ENCODE measurements at places on chromosomes 13 and 19.

GRCh38 chr19:34560229-34560628 is 78.7 kb downstream of the WTIP start:
- DNase-seq, result no peak

- DNase-seq, result no peak
Measured at GRCh38 chr13:45109102-45109720, 11.1 kb upstream of the GTF2F2 start.

DNA sequence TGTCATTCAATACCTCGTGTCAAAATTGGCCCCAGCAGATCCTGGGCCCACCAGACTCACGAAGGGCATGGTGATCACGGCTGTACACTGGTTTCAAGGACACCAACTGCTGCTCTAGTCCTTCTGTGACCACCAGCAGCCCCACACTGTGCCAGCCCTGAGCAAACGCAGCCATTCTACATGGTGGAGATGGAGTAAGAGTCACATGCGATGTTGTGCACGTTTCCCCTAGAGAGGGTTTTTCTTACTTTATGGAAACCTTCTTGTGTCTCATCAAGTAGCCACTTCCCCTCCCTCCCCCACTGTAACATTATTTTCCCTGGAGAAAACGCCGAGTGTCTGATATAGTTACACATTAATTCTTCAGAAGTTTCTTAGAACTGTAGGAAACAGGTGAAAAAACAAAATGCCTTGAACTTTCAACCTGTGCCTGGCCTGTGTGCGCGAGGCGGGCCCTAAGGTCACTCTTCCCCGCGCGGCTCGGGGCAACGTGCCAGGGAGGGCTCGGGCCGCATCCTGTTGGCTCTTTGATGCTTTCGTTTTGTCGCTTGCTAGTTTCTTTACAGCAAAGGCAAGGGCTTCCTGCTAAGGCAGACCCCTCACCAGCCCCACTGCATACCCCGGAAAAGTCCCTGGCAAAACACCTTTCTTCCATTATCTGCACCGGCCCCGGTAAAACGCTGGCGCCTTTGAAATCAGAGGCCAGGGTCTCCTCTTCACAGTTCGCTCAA is 44.6 kb downstream of the GGACT start:
- peak; percentile 5 for DNase-seq

DNA sequence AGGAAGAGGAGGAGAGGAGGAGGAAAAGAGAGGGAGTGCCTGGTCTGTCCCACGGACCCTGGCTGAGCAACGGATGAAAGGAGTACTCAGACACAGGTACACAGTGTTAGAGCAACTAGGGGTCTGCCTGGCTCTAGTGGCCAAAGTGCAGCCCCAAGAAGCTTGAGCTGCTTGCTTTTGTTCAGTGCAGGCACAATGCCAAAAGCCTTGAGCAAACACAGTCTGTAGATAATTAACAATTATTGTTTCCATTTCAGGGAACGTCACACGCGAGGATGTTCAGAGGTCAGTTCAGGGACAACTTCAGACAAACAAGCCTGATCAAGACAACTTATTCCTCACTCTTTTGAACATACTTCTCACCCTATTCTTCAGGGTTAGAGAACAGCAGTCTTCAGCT is 32.2 kb upstream of the ZNF726 start:
- no peak for DNase-seq

- DNase-seq, result no peak
Measured at GRCh38 chr19:45761714-45762113, 7.3 kb downstream of the SIX5 start.

GRCh38 chr19:40322951-40323615 is 25.1 kb downstream of the C19orf47 start:
- no peak for DNase-seq

GRCh38 chr19:45152504-45153338 is 8.1 kb downstream of the NKPD1 start:
- DNase-seq, result peak; percentile 22

GRCh38 chr19:19662344-19662743 is 1.1 kb downstream of the ATP13A1 start:
- DNase-seq, result no peak

DNA sequence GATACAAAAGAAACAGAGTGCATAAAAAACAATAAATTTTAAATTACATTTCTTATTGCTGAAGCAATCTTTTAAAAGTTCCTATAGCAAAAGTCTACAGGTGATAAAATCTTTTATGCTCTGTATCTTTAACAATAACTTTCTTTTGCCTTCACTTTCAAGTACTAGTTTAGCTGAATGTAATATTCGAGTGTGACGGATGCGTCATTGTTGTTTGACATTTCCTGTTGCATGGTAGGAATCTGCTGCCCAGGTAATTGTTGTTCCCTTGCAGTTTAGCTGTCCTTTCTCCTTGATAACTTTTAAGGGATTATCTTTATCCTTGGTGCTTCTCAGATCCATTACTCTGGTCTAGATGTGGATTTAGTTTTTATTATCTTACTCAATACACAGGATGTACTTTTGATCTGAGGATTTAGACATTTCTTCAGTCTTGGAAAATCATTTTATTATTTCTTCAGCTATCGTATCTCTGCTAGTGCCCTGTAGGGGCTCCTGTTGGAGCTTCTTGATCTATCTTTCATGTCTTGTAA is 2.1 kb upstream of the CPB2 start:
- no peak for DNase-seq

DNA sequence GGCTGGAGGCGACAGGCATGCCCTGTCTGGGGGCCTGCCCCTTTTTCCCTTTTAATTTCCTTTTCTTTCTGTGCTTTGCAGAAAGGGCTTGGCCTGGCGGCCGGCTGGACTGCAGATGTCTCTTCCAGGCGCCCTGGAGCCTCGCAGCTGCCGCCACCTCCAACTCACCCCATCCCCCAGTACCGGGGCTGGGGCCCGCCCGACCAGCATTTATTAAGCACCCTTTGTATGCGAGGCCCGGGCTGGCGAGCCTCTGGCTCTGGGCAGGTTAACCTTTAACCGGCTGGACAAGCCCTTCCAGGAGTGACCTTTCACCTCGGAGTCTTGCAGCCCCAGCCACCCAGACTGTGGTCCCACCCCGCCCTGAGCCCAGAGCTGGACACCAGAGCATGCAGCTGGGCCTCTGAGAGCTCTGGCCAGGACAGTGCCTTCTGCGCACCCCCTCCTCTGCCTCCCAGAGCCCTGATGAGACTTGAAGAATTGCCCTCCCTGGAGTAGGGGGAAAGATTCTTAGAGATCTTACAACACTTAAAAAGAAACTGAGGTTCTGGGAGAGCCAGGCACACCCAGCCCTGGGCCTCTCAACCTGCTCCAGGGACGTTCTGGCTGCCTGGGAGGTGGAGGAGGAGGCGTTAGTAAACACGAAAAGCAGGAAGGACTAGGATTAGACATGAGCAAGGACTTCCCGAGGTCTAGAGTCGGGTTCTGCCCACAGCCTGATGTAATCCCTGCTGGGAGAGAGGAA is 1.1 kb upstream of the NR2F6 start:
- DNase-seq, result no peak
